ENCODE measurements at places on chromosomes 4 and X.

DNA sequence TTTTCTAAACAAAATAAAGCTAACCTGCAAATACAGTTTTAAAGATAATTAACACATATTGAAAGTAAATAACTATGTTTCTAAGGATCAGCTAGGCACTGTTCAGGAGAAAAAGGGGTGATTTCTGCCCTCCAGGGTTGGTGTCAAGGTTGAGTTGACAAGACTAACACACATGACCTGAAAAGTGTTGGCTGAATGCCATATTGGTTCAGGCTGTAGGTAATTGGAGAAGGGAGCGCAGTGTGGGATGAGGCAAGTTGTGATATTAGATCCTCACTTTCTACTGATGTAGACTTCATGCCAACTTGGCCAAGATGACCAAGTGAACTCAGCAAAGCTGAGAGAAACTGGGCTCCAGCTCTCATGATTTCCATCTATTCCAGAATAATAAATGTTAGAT, 42.2 kb downstream of the PPM1K start:
- no peak for DNase-seq

DNA sequence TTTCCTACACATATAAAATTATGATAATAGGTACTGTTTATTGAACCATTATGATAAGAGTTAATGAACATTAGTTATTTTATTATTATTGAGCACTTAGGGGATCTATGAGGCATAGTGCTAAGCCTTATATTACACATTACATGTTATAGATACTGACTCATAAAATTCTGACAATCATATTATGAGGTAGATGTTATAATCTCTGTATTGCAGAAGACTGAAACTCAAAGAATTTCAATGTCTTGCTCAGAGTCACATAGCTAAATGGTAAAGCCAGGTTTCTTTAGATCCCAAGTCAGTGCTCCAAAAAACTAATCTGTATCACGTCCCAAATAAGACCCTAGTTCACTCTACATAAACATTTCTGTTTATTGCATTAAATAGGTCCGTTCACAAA, 207.2 kb upstream of the CNKSR2 start:
- no peak for DNase-seq

DNA sequence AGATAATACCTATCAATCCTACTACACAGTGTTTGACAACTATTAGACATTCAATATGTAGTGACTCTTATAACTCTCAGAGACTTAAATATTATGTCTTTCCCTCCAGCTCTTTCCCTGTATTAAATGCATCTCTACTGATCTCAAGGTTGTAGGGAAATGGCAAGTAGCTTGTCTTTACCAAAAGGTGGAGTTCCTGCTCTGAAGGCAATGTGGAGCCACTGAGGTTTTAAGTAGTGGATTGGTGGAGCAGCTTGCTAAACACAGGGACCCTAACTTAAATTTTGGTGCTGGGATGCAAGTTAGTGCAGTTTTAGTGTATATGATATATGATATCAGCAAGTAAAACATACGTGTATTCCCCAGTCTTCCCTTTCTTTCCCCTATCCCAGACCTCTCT, 13.1 kb downstream of the FNIP2 start:
- no peak for DNase-seq

DNA sequence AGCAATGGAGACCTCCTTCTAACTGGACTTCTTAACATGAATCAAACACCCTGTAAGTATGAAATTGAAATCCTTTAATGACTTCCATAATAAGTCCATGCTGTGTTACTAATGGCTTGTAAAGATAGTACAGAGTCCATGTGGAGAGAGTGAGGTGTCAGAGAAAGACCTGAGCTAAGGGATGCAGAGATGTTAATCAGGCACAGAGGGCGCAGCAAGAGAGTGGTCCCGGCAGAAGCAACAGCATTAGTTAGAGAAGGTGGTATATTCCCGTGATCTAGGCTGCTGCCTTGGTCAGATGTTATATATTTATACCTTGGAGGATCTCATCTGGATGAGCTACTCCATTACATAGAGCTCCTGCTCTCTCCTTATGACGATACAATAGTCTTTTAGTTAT, 295.3 kb downstream of the LDB2 start:
- DNase-seq: no peak

DNA sequence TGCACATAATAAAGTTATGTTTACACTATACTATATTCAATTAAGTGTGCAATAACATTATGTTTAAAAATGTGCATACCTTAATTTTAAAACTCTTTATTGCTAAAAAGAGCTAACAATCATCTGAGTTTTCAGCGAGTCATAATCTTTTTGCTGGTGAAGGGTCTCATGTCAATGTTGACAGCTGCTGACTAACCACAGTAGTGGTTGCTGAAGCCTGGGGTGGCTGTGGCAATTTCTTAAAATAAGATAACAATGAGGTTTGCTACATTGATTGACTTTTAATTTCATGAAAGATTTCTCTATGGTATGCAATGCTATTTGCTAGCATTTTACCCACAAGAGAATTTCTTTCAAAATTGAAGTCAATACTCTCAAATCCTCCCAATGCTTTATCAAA, 58.6 kb downstream of the C4orf46 start:
- no peak for DNase-seq

- DNase-seq: peak; percentile 50
Observed at GRCh38 chr4:40121515-40121914, 64.9 kb downstream of the N4BP2 start.

GRCh38 chrX:8653956-8654355, 78.0 kb downstream of the ANOS1 start:
- DNase-seq: no peak

GRCh38 chr4:25767877-25768725, 94.7 kb downstream of the SEL1L3 start:
- peak; percentile 88 for DNase-seq

GRCh38 chrX:69094977-69095669, 70.1 kb downstream of the PJA1 start:
- no peak for DNase-seq

DNA sequence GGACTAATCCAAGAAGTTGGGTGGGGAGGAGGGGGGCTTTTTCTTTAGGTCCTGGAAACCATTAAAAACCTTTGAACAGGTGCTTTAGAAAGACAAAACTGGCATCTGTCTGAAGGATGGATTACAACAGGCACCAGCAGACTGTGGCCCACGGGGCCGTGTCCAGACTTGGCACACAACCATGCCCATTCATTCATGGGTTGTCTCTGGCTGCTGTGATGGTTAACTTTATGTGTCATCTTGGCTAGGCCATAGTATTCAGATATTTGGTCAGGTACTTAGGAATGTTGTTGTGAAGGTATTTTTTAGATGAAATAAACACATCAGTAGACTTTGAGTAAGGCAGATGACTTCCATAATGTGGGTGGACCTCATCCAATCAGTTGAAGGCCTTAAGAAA, 45.5 kb downstream of the TBL1X start:
- DNase-seq: no peak

GRCh38 chr4:139247700-139248238, 32.3 kb downstream of the MGARP start:
- DNase-seq: no peak

- DNase-seq: no peak
Observed at GRCh38 chr4:55933611-55934010, 15.1 kb upstream of the CEP135 start.

- peak; percentile 78 for DNase-seq
Observed at GRCh38 chrX:373641-374471, 12.9 kb downstream of the PPP2R3B start.

DNA sequence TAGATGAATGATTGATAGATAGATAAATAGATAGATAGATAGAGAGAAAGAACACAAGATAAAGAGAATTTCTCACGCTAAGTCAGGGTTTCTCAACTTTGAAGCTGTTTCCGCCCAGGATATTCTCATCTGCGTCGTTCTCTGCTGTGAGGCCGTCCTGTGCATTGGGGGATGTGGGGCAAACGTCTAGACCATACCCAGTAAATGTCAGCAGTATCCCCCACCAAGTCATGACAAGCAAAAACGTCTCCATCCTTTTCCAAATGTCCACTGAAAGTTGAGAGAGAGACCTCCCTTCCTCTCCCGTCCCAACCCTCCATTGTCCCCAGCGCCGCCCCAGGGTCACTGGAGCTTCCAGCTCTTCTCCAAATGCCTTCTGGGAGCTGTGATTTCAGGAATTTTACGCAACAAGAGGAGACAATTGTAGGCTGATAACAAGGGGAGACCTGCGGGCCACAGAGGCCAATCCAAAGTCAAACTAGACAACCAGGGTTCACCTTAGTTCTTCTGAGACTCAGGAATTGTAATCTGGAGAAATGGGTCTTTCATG, 8.9 kb upstream of the CRLF2 start:
- no peak for DNase-seq

DNA sequence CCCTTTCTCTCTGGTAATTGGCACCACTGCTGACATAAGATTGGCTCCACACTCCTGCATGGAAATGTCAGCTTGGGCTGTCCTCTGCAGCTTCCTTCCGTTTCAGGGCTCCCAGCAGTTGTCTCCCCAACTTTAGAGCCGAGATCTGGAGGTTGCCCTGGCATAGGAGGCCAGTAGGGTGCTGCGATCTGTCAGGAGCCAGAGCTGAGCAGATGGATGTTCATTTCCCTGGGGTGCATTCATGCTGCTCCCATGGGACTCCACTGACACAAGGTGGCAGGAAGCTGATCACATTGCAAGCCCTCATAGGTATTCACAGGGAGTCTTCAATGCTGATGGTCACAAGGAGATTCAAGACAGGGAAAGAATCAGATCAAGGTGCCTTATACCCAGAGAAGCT, 116.6 kb upstream of the RAI2 start:
- DNase-seq: no peak

- DNase-seq: no peak
Observed at GRCh38 chr4:117417856-117418255, 332.5 kb upstream of the TRAM1L1 start.

Measured in cardiac muscle cell (in vitro differentiated cells and primary cell).